ENCODE measurements at places on chromosomes 13 and 19.

- DNase-seq: no peak
These were observed 37.6 kb downstream of the ARHGEF18 start for GRCh38 chr19:7386308-7386707.

- DNase-seq: no peak
These were observed 99.6 kb downstream of the INSR start for GRCh38 chr19:7194566-7194965.

GRCh38 chr19:3095441-3096191 lies 1.5 kb downstream of the GNA11 start:
- DNase-seq: peak; percentile 40

DNA sequence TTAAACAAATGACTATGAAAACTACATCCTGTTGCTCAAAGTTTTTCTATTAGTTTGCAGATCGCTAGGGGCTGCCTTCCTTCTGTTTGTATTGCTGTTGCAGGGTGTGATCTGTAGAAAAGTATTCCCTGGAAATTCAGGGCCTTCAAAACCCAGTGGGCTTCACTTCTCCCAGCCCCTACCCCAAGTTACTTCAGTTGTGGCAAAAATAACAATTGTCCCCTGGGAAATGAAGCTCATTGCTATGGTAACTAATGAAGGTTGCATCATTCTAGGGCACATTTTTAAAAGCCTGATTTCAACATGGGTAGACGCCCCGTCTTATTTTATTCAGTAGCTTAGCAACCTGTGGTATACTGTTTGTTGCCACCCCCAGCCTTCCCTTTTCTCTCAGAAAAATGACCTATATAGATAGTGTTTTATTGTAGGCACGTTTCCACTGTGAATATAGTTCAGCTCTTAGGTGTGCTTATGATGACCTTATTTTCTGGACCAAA lies 60.9 kb downstream of the WDFY2 start:
- no peak for DNase-seq

- no peak for DNase-seq
These were observed 482.5 kb upstream of the SPRY2 start for GRCh38 chr13:80823472-80823871.

GRCh38 chr19:6362351-6362801 lies 1.0 kb downstream of the CLPP start:
- DNase-seq: no peak

DNA sequence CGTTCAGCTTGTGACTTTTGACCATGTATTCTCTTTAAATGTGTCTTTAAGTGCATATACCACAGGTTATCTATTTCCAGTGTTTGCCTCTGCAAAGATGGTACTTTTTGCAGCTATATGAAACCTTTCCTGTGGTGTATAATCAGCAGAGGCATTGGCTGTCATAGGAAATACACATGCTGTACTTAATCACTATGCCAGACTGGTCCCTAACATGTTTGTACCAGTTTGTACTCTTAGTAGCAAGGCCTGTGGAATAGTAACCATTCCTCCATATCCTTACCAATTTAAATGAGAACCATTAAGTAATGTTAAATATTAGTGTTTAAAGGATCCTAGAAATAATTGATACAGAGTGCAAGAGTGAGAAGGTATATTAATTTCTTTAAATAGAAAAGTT lies 69.8 kb downstream of the CDK8 start:
- no peak for DNase-seq

- no peak for DNase-seq
These were observed 1.8 kb upstream of the ZNF557 start for GRCh38 chr19:7067716-7068115.

GRCh38 chr13:21898945-21899344 lies 228.1 kb downstream of the FGF9 start:
- no peak for DNase-seq

GRCh38 chr13:72430923-72431322 lies 296.5 kb downstream of the MZT1 start:
- DNase-seq: no peak

DNA sequence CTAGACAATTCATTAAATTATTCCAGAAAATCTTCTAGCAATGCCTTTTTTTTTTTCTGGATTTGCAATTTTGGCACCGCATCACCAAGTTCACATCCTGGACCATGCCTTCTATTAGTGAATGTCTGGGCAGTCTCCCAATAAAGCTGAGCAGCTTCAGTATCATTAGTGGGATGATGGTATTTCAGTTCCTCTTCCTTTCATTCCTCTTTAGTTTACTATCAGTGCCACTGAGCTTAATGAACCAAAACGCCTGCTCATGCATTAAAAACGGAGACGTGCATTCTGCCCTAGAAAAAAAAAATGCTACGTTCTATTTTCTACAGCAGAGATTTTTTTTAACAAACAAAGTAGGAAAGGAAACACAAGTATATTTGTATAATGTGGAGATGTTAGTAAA lies 343.0 kb downstream of the PCDH9 start:
- no peak for DNase-seq

- DNase-seq: peak; percentile 94
These were observed at the start of gene ZNF329 for GRCh38 chr19:58150328-58150921. Gene ZNF329, minus strand, starts transcription at chr19:58150789. Its CDS starts 21,286 bp downstream, at chr19:58129503.

- peak; percentile 76 for DNase-seq
These were observed 11.5 kb upstream of the CNFN start for GRCh38 chr19:42401365-42402303.

DNA sequence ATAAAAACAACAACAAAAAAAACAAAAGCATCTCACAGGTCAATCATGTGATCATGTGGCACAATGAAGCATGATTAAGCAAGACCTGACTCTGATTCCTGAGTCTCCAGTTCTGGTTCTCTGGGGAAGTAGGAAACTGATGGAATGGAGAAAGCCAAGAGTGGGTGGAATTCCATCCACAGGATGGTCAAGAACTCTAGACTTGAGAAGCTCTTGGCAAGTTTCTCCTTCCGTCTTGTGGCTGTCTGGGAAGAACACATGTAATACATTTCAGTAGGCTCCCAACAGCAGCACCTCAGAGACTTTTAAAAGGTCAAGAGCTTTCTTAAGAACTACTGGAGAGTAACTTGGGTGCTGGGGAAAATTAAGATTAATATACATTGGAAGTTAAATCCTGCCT lies 78.6 kb upstream of the TSHZ3 start:
- no peak for DNase-seq

DNA sequence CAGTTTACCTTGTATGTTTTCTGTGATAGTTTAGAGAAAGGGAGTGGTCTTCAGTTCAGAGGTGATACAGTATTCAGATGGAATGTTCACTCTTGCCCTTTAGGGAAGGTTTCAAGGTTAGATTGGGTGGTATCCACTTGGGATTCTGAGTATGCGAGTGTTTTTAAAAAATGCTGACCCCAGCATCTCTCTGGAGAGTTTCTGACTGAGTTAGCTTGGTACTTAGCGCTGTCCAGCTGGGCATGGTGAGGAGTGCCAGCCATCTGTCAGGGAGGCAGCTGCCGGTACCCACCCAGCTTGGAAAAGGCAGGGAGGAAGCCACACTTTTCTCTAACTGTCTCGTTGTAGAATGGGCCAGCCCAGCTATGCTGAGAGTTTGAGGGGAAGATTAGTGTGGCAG lies 63.3 kb downstream of the ARHGEF7 start:
- DNase-seq: no peak

GRCh38 chr13:54445453-54445852 lies 1416.8 kb downstream of the OLFM4 start:
- no peak for DNase-seq

DNA sequence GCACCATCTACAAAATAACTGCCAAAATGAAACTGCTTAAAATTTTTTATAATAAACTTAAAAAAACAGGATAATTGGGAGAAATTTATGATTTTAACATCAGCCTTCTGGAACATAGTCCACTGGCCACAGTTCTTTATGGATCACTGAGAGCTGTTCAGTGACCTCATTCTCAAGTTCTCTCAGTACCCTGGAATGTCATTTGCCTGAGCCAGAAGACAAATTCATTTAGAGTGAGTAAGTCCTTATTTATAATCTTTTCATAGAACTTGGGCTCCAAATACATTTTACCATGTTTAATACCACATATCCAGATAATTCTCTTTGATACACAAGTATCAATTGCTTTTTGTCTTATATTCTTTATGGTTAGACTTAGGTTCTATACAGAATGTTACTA lies 87.6 kb downstream of the CAB39L start:
- DNase-seq: no peak

DNA sequence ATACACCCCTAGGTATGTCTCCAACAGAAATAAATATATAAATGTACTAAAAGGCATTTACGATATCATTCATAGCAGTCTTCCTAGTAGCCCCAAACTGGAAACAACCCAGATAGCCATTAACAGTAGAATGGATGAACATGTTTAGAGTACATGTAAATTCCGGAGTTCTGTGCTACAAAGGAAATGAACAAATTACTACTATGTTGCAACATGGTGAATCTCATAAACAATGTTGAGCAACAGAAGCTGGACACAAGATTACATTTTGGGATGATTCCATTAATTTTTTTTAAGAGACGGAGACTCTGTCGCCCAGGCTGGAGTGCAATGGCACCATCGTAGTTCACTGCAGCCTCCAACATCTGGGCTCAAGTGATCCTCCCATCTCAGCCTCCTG lies 5.9 kb upstream of the SLC7A10 start:
- no peak for DNase-seq

GRCh38 chr13:79427883-79428282 lies 21.8 kb upstream of the RBM26 start:
- DNase-seq: no peak

- DNase-seq: no peak
These were observed 192.6 kb downstream of the DLEU7 start for GRCh38 chr13:50650592-50651504.

GRCh38 chr13:103030776-103031175 lies 35.4 kb downstream of the SLC10A2 start:
- DNase-seq: no peak

DNA sequence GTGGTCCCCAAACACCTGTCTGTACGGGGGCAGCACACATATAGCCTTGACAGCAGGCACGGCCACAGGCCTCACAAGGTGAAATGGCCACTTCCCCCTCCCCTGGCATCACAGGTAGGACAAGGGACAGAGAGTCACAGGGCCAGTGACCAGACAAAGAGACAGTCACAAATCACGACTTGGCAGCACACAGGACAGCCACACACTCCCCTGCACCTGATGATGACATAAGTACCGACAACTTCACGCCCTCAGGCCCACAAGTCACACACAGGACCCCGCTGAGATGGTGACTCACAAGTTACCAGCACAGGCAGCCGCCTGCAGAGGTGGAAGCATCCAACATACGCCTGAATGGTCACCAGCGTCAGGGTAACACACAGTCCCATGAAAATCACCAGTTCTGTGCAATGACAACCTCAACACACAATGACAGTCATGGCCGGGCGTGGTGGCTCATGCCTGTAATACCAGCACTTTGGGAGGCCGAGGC lies 16.5 kb downstream of the TYK2 start:
- DNase-seq: no peak

GRCh38 chr13:47303626-47304025 lies 406.8 kb upstream of the HTR2A start:
- DNase-seq: no peak

DNA sequence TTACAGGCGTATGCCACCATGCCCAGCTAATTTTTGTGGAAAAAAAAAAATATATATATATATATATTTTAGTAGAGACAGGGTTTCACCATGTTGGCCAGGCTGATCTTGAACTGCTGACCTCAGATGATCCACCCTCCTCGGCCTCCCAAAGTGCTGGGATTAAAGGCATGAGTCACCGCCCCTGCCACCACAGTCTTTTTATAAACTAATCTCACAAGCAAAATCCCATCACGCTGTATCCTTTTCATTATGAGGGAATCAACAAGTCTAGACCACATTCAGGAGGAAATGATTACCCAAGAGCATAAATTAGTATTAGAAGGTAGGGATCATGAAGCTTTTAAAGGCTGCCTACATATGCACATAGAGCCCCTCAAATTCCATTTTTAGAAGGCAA lies 210.6 kb upstream of the NBEA start:
- DNase-seq: no peak

DNA sequence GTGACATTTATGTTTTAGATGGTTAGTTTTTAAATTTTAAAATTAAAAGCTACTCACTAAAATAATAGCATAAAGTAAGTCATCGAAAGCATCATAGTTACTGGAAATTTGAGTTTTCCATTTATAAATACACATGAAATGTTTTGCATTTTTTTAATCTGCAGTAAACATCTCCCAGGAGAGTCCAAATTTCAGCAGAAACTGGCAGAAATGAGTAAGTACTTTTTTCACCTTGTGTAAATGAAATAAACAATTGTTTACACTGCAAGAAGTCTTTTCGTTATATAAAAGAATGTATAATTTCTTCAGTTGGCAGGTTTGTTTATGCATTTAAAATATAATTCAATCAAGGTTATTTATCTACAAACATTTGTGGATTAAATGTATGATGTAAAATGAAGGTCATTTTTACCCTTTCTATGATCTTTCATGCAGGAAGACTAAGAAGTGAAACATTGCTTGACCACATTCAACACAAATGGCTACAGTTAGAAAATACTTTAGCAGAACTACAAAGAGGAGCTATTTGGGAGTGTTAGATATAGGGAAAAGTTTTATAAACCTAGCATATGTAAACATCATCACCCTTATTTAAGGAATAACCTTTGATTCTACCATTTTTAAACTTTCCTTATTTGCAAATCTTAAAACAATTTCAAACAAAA lies 55.6 kb downstream of the RCBTB2 start:
- DNase-seq: no peak

DNA sequence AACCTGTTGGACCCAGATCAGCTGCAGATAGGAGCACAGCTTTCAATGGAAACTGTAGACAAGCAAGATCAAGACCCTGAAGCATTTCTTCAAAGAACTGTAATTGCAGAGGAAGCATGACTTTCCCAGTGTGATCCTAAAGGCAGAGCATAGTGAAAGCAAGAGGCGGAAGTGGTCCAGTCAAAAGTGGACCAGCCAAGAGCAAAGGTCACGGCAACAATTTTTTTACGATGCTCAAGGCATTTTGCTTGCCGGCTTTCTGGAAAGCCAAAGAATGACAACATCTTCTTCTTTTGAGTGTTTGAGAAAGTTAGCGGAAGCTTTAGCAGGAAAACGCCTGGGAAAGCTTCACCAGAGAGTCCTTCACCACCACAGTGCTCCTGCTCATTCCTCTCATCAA lies 111.6 kb downstream of the RNF17 start:
- no peak for DNase-seq

GRCh38 chr13:30181888-30182651 lies 125.3 kb downstream of the KATNAL1 start:
- DNase-seq: no peak

GRCh38 chr19:7869910-7870511 lies 4.2 kb downstream of the PRR36 start:
- peak; percentile 37 for DNase-seq

- DNase-seq: no peak
These were observed 758 bp upstream of the TECR start for GRCh38 chr19:14528419-14529253.

DNA sequence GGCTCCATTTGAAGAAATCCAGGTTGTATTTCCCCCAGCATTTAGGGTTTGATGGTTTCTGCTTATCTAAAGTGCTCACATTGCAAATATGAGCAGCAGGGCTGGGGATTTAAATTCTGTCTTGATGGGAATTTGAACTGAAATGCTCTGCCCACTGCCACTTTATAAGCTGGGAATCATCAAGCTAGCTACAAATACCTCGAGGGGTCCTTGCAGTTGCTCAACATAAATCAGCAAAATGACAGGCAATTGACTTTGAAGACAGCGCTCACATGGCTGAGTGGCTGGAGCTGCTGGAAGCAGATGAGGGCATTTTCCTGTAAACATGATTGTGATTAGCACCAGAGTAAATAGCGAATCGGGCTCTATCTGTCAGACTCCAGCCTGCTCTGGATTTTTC lies 39.4 kb upstream of the MEDAG start:
- DNase-seq: no peak

All from activated T-cell treated with anti-CD3 and anti-CD28 coated beads for 1 hour (primary cell).